ENCODE measurements at places on chromosomes 4 and X.

GRCh38 chrX:120522820-120523219 lies 37.9 kb downstream of the CUL4B start:
- H3K4me1 ChIP-seq, result no peaks in the 10 kb centered on the region
- H3K27ac ChIP-seq, result no peak overlapping the region

- H3K36me3 ChIP-seq, result no peaks in the 10 kb centered on the region
- no peak for DNase-seq
- H3K27me3 ChIP-seq, result no peaks in the 10 kb centered on the region
- no peaks in the 10 kb centered on the region for H3K4me1 ChIP-seq
- H3K4me3 ChIP-seq, result no peak overlapping the region
Measured at GRCh38 chr4:67571975-67572374, 13.4 kb downstream of the STAP1 start.

DNA sequence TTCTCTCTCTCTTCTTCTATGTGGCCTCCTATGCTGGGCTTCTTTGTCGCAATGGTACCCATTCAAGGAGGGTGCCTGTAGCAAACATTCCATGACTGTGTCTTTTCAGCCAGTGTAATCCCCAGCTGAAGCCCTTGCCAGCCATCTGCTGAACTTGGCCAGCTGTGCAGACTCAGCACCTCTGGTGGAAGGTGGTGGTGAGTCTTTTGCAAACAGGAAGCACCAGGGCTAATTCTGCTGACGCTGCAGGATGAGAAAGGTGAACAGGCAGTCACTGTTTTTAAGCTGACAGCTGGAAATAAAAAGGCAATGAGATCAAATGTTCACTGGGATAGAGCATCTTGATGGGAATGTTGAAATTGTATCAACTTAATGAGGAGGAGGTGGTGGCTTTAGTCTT lies 298.7 kb upstream of the CLNK start:
- H3K4me1 ChIP-seq, result no peaks in the 10 kb centered on the region
- no peaks in the 10 kb centered on the region for H3K27me3 ChIP-seq
- H3K36me3 ChIP-seq, result no peaks in the 10 kb centered on the region
- H3K4me3 ChIP-seq, result no peak overlapping the region
- no peak overlapping the region for H3K27ac ChIP-seq

- DNase-seq, result no peak
- peaks cover 13% of the 10 kb centered on the region for H3K27me3 ChIP-seq
- H3K27ac ChIP-seq, result no peak overlapping the region
- no peak overlapping the region for H3K4me3 ChIP-seq
Measured at GRCh38 chr4:153757407-153757806, 2.4 kb downstream of the RNF175 start.

DNA sequence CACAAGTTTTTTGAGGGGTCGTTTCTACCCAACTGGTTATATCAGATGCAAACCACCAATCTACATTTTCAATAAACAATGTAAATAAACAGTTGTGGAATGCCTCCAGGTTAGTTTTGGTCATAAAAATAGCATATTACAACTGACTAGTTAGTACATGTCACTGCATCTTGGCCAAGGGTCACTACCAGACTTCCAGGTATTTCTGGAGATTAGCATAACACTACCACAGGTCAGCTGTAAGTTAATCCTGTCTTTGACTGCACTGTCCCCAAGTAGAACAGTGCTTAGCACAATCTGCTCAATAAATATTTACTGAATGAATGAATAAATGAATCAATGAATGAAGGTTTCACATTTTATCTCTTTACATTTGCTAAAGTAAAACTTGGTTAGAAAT lies 64.4 kb downstream of the TBC1D19 start:
- H3K27me3 ChIP-seq, result no peaks in the 10 kb centered on the region
- no peak overlapping the region for H3K4me3 ChIP-seq
- H3K27ac ChIP-seq, result no peak overlapping the region
- no peak for DNase-seq
- no peaks in the 10 kb centered on the region for H3K4me1 ChIP-seq

GRCh38 chr4:123597586-123597985 lies 201.0 kb downstream of the SPRY1 start:
- peaks cover 22% of the 10 kb centered on the region for H3K4me1 ChIP-seq
- H3K27me3 ChIP-seq, result no peaks in the 10 kb centered on the region
- no peak overlapping the region for H3K4me3 ChIP-seq
- H3K36me3 ChIP-seq, result no peaks in the 10 kb centered on the region
- peak overlapping the region; percentile 35 for H3K27ac ChIP-seq

GRCh38 chr4:101005659-101006058 lies 341.7 kb downstream of the PPP3CA start:
- H3K27ac ChIP-seq, result no peak overlapping the region
- H3K4me3 ChIP-seq, result no peak overlapping the region
- H3K36me3 ChIP-seq, result no peaks in the 10 kb centered on the region
- peaks cover 3% of the 10 kb centered on the region for H3K4me1 ChIP-seq
- no peak for DNase-seq
- H3K27me3 ChIP-seq, result no peaks in the 10 kb centered on the region
